Retina (tissue), 1 donor: ENCODE measurements at places on chromosomes 2 and 18.
A peak's percentile ranks its signal among the peaks of the same experiment; 100 is the strongest.

- DNase-seq = no peak
These were observed 6.1 kb downstream of the ERFE start for GRCh38 chr2:238164906-238165287.

DNA sequence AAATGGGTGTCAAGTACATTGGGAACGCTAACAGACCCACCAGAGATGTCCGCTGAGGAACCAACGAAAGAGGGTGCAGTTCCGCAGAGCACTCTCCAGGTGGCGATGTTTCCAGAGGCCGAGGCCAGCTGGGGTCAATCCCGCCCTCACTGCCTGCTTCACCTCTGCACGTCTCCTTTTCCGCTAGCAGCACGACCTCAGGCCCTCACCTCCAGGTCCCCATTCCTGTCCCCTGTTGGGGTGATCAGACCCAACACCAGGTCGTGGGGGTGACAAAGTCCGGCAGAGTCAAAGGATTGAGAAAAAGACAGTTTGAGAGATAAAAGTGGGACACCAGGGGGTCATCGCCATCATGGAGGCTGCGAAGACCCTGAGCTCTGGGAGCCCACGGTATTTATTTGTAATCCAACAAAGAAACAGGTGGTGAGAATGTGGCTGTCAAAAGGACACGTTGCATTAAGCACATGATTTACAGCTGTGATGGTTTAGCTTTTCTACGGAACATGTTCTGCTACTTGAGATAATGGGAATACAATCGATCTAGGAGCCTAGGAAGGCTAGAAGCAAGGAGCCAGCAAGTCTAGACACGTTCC lies 27.3 kb downstream of the ZAP70 start:
- DNase-seq = peak; percentile 64

DNA sequence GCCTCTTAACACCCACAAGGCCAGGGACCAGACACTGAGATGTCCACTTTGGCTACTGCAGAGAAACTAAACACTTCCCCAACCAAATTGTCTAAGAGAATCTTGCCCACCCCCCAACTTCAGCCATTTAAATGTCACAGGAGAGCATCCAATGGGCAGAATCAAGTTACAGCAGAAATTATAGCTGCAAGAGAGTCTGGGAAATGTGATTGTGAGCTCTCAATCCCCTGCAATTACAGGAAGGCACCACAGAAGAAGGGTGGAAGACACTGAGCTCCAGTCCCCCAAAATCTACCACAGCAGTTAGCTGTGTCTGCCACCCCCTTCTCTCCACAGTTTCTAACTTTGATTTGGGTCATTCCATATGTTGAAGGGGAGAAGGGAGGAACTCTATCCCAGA lies 103.5 kb upstream of the ATL2 start:
- no peak for DNase-seq

- DNase-seq = no peak
These were observed 228.5 kb upstream of the SMIM21 start for GRCh38 chr18:75656035-75656434.

- DNase-seq = no peak
These were observed 437.3 kb upstream of the SOX11 start for GRCh38 chr2:5254791-5255332.

GRCh38 chr2:29573147-29573546 lies 348.2 kb downstream of the ALK start:
- no peak for DNase-seq

DNA sequence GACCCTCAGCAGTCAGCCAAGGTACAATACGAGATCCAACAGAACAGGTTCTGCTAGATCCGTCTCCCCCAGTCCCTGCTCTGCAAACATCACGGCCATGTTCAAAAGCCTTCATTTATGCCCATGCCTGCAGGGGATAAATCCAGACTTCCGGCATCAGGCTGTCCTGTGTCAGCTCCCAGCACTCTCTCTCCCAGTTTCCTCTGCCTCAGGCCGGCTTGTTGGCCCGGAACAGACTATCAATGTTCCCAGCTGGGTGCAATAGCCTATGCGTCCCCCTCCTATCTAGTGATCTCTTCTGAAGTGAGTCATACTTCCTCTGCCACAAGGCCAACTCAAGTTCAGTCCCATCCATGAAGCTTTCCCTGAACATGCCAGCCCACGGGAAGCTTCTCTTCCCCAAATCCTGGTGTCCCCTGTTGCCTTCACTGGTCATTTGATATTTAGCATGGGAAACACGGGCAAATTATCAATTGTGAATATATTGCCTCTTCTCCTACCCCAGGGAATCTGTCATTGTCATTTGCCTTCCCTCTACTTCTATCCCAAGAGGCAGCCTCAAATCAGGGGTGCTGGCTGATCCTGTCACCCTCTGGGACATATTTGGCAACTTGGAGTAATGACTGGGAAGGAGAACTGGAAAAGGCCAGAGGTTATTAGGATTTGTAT lies 51.1 kb downstream of the CAPN13 start:
- no peak for DNase-seq

DNA sequence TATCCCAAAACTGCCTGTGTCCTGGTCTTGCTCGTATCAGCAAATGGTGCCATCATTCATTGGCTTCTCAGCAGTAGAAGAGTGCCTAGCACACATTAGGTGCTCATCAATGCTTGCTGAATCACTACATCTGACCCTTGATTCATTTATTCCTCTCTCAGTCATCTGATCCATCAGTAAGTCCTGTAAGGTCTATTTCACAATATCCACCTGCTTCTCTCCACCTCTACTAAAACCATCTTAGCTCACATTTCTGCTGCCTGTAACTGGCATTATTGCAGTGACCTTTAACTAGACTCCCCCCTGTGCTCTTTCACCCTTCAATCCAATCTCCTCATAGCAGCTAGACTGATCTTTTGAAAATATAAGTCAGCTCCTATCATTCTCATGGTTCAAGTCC lies 387.6 kb upstream of the SPRED2 start:
- no peak for DNase-seq

DNA sequence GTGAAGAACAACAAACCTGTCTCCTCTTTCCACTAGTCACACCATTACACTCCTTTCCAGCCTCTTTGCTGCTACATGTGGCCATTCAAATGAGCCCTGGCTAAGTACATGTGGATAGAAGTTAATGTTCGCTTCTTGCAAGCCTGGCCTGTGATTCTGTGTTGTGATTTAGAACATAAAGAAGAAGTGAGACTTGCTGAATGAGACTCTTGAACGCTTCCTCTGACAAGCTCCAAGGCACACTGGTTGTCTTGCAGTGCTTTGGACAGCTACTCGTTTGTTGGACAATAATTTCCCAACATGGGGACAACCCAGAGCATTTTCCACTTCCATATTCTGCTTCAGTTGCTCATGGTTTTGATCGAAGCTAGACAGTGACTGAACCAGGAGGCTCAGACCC lies 57.3 kb downstream of the CCDC74A start:
- DNase-seq = no peak

DNA sequence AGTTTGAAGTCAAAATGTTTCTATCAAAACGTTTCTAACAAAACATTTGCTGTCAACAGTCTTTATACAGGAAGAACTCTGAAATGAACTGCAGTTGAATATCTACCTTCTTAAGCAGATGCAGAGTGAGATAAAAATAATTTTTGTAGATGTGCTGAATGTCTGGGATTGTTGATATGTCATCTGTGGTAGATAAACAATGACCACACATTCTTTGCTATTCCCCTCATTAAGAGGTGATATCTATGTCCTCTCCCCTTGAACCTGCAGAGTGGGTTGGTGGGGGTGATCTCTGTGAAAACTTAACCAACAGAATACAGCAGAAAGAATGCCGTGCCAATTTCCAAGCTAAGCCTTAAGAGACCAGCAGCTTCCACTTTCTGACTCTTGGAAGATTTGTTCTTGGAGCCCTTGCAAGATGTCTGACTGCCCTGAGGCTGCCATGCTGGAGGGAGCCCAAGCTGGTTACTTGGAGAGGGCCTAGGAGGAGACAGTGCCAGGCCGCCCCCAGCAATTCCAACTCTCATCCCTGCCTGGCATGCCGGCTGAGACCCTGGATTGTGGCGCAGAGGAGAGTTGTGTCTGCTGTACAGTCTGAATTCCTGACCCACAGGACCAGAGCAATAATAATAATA lies 80.8 kb downstream of the COLEC12 start:
- DNase-seq = no peak

DNA sequence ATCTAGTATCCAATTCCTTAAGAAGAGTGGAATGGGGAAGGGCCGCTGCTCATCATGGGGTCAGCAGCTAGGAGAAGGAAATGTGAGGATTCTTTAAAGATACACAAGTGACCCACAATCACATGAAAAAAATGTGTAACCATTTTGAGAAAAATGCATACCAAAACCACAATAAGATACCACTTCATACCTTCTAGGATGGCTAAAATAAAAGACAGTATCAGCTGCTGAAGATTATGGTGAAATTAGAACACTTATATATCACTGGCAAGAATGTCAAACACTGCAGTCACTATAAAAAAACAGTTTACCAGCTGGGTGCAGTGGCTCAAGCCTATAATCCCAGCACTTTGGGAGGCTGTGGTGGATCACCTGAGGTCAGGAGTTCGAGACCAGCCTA lies 67.9 kb downstream of the C2orf74 start:
- no peak for DNase-seq

- DNase-seq = no peak
These were observed 86.8 kb downstream of the EML6 start for GRCh38 chr2:54810246-54810645.

GRCh38 chr2:11520092-11520693 lies 13.7 kb upstream of the GREB1 start:
- DNase-seq = no peak

- DNase-seq = no peak
These were observed 326.5 kb upstream of the THUMPD2 start for GRCh38 chr2:40105593-40105992.

- no peak for DNase-seq
These were observed 625.6 kb downstream of the EPHA4 start for GRCh38 chr2:220946552-220946951.

DNA sequence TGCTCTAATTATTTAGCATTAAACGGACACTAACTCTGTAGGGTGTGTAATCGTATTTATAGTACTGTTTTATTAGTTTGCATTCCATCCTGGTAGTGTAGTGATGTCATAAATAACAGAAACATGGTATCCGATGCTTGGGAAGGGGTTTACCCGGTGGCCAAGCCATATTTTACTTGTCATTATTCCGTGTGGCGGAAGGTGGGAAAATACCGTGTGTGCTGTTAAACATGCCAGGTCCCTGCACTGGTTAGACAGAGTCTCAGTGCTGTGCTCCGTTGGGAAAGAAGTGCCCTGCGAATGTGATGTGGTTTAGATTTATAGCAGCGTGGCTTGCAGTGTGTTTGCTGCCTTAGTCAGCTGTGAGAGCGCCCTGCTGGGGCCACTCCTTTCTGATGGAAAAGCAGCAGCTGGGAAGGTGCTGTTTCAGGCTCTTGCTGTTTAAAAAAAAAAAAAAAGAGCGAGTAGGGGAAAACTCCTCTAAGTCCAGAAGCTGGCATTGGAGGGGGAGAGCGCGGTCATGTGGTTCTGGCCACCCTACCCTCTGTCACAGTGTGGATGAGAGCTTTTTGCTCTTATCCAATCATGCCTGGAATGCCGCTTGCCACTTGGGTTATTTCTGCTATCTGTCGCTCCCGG lies 211.0 kb downstream of the NEDD4L start:
- DNase-seq = no peak

GRCh38 chr2:35873921-35874320 lies 481.7 kb upstream of the CRIM1 start:
- DNase-seq = no peak

- no peak for DNase-seq
These were observed 45.7 kb downstream of the RND3 start for GRCh38 chr2:150441784-150442183.

GRCh38 chr18:68803356-68803755 lies 5.5 kb downstream of the CCDC102B start:
- no peak for DNase-seq

GRCh38 chr2:150047620-150048222 lies 439.7 kb downstream of the RND3 start:
- no peak for DNase-seq

DNA sequence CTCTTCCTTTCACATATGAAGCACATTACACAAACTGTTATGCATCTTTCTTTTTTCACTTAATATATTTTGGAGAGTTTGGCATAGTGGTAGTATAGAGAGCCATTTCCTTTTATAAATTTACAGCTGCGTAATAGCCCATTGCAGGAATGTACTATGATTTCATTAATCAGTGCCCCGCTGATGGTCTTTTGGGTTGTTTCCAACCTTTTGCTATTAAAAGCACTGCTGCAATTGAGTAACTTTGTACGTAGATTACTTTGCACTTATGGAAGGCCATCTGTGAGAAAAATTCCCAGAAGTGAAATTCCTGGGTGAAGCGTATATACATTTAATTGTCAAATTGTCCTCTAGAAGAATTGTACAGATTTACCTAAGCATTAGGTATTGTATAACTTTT lies 565.3 kb upstream of the ZNF804A start:
- no peak for DNase-seq

DNA sequence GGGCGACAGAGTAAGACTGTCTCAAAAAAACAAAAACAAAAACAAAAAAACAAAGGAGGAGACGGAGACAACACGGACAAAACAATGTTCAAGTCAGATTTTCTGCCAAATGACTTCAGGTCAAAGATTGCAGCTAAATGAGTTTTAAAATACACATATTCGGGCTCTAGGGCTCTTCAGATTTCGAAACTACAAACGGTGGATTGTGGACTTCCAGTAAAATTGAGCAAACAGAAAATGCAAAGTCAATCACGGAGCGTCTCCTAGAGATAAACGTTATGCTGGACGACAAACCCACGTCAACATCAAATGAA lies 558 bp downstream of the MRPS5 start:
- no peak for DNase-seq

DNA sequence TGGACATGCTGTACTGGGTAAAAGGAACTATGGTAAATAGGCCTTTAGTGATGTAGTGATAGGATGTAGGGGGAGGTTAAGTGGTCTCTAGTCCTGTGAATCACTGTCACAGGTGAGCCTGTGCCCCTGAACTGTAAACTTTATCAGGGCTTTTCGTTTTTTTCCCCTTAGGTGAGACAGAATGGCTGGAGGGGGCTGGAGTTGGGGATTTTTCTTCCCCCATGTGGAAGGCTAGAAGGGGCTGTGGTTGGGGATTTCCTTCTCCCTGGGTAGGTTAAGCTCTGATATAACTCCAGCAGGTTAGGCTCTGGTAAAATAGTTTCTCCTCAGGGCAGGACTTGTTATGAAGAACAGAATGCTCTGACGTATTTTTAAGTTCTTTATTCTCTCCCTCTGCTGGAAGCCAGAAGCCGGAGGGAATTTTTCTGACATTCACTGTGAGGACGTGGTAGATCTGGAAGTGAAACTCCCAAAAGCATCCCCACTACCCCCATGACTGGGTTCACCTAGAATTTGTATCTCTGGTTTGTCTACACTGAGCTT lies 28.5 kb downstream of the PIKFYVE start:
- no peak for DNase-seq

DNA sequence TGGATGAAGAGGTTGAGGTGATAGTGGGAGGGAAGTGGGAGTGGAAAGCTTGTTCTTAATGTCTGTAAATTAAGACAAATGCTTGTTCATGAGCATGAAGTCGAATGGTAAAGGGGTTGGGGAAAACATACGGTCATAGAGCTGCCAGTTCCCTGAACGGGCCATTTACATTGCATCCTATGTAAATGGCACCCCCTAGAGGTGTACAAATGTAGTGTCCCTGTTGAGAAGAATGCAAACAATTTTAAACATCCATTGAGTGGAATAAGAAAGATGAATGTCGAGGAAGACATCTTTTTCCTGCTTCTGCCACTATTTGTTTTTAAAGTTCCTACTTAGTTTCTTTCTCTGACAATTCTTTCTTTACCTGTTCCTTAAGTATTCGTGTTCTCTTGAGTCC lies 155.7 kb downstream of the RDH14 start:
- no peak for DNase-seq
